ENCODE measurements at places on chromosomes 12 and 14.

- peak; percentile 81 for DNase-seq
These were observed 9.8 kb downstream of the BCL11B start for GRCh38 chr14:99261912-99262787.

DNA sequence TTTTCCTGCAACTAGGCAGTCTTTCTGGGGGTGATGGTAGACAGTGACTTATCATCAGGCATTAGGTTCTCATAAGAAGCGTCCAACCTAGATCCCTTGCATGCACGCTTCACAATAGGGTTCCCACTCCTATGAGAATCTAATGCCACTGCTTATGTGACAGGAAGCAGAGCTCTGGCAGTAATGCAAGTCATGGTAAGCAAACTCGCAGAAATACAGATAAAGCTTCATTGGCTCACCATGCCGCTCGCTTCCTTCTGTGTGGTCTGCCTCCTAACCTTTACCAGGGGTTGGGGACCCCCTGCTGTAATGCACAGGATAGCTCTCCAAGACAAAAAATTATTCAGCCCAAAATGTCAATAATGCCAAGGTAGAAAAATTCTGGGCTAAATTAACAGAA, 864.2 kb downstream of the TRHDE start:
- DNase-seq, result no peak

DNA sequence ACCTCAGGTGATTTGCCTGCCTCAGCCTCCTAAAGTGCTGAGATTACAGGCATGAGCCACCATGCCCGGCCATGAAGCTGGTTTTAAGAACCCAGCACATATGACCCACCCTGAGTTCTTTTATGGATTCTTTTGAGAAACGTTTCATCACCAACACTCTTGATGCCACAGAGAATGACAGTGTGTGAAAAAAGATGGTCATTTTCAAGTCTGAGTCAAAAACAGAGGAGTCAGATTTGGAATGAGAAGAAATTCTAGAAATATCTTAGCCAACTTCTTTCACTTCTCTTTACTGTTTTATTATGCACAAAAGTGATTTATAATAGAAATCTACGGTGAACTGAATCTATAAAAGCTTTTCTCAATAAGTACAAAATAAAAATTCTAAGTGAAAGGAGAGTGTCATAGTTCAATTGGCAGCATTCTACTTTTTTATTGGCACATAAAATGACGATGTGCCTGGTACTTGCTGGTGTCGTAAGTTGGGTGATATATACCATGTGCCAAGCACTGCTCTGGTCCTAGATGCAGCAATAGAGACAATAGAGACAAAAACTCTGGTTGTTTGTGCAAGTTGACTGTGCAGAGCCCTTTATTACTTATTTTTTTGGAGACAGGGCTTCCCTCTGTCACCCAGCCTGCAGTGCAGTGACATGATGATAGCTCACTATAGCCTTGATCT, 33.9 kb downstream of the CCDC177 start:
- no peak for DNase-seq

- no peak for DNase-seq
These were observed 4.1 kb downstream of the ARF6 start for GRCh38 chr14:49896966-49897365.

- DNase-seq, result no peak
These were observed 41.2 kb downstream of the BEGAIN start for GRCh38 chr14:100546051-100546443.

DNA sequence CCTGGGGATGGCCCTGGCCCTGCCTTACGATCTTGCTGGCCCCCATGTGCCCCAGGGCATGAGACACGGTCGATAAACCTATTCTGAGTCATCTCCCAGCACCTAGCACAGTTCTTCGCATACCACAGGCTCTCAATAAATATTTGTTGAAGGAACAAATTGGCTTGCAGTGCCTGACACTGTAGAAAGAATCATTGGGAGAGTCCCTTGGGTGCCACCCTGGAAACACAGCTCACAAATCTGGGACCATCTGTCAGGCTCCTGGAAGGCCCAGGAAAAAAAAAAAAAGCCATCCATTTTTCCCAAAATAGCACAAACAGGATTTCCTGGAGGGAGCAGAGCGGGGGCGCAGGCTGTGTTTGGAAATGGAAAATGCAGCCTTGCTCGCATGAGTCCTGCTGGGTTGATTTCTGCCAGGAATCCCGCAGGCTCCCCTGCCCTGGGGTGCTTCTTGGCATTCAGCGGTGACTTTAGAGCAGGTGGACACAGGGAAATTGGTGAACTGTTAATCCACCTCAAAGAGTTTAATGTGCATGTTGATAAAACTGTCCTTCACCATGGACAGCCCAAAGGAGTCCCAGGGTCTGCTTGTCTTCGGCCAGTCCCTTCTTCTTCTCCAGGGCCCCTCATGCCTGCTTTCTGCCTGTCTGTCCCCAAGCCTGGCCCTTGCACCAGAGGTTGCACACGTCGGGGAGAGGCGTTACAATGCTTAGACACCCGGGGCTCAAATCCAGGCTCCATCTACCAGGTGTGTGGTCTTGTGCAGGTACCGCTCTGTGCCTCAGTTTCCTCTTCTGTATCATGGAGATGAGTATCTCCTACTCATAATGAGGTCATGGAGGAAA, 106.1 kb upstream of the RFLNA start:
- DNase-seq, result peak; percentile 45

DNA sequence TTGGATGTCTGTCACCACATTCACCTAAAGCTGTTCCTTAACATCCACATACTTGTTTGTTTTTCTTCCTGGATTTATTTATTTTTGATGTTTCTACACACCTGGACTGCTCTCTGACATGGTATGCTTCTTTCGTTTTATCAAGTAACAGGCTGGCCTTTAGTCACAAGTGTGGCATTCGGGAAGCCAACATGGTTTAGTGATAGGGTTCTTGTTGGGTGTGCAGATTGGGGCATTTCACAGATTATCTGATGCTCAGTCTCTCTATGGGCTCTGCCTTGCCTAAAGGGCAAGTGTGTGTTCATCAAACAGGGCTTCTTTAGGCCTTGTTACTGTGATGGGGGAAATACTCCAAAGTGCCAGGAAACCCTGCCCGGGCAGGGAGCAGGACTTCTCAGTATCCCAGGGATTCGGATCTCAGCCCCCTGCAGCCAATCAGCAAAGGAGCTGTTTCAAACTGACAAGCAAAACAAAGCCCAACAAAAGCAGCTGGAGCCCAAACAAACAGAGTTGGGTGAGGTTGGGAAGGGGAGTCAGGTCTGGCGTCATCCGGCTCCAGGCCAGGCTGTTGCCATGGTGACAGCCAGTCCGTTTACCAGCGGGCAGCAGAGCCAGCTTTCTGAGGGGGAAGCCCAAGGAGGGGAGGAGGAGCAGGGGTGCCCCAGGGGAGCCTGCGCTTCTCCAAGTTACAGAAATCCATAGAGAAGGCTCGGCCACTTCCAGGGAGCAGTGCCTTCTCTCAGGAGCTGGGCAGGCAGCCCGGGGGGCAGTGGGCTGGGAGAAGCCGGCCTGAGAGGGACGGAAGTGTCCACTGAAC, 31.9 kb downstream of the FOS start:
- DNase-seq, result no peak

DNA sequence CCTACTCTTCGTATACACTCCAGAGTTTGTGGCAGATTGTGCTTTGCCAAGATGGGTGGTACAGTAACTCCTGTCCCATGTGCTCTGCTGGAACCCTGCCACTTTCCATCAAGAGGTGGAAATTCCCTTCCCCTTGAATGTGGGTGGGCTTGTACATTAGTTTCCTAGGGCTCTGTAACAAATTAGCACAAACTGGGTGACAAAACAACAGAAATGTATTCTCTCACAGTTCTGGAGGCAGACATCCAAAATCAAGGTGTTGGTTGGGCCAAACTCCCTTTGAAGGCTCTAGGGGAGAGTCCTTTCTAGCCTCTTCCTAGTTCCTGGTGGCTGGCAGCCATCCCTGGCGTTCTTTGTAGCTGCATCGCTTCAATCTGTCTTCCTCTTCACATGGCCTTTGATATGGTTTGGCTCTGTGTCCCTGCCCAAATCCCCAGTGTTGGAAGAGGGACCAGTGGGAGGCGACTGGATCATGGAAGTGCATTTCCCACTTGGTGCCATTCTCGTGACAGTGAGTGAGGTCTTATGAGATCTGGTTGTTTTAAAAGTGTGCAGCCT, 117.5 kb downstream of the VRK1 start:
- DNase-seq, result no peak
